ENCODE measurements at places on chromosomes 11 and 22.

GRCh38 chr11:12128301-12128751, 17.9 kb downstream of the MICAL2 start:
- DNase-seq = peak; percentile 72

DNA sequence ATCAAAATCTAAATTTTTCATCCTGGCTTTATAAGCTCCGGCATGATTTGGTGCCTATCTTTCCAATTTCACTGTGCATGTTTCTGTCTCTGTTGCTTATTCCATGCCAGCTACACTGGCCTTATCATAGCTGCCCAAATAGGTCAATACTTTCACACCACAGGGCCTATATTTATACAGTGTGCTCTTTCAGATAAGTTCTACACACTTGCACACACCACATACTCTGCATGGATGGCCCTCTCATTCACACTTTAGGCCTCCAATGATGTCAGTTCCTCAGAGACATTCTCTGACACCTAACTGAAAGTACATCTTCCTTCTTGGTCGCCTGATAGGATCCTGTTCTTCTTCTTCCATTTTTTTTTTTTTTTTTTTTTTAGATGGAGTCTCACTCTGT, 7.0 kb downstream of the ALG8 start:
- DNase-seq = peak; percentile 65

GRCh38 chr11:128749974-128750373, 56.1 kb downstream of the FLI1 start:
- DNase-seq = no peak

- DNase-seq = no peak
Measured at GRCh38 chr11:1352696-1353382, 36.9 kb upstream of the BRSK2 start.

DNA sequence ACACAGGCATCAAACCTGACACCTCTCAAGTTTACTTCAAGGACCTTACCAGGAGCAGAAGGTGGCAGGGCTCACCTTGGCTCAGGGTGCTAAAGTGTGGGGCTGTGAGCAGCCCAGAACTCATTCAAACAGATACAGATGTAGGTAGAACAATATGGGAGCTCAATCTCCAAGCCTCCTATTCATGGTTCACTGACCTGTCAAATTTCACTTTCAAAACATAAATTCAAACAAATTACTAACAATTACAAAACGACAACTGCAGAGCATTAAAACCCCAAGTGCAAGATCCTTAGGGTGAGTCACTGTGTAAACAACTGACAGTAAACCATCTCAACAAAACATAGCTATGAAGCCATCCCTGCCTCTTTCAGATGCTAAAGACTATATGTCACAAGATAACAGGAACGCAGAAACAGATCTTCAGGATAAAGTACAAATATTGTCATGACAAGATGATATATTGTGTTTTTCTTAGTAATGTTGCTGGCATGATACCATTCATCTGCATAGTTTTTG, 303.5 kb upstream of the ANO3 start:
- DNase-seq = no peak

DNA sequence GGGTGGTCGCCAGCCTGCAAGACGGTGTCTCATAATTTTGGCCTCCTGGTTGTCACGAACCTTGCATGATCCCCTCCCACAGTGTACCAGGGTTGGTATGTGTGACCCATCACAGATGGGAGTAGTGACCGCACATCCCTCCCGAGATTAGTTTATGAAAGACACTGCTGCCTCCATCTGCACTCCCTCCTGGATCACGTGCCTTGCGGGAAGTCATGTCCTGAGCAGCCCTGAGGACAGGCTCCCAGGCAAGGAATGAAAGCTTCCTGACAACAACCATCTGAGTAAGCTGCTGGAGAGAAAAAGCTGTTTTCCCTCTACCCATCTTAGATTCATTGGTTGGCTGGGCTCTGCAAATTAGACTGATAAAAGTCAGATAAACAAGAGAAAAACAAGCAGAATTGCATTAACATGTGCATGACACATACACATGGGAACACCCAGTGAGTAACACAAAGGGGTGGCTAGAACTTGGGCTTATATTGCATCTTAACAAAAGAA, 14.4 kb upstream of the PAMR1 start:
- peak; percentile 25 for DNase-seq
